Activated T-helper 1 cell treated with anti-CD3 and anti-CD28 coated beads, Interleukin-12 subunit alpha, Interleukin-12 subunit beta, Interleukin-2, Interleukin-4 antibody, amounts not matched to agents 30 ng/mL and 10 ng/mL and 1 ng/mL, durations not matched to agents 14 hours and 24 hours and 36 hours (primary cell): ENCODE measurements at places on chromosomes 3 and 15.

DNA sequence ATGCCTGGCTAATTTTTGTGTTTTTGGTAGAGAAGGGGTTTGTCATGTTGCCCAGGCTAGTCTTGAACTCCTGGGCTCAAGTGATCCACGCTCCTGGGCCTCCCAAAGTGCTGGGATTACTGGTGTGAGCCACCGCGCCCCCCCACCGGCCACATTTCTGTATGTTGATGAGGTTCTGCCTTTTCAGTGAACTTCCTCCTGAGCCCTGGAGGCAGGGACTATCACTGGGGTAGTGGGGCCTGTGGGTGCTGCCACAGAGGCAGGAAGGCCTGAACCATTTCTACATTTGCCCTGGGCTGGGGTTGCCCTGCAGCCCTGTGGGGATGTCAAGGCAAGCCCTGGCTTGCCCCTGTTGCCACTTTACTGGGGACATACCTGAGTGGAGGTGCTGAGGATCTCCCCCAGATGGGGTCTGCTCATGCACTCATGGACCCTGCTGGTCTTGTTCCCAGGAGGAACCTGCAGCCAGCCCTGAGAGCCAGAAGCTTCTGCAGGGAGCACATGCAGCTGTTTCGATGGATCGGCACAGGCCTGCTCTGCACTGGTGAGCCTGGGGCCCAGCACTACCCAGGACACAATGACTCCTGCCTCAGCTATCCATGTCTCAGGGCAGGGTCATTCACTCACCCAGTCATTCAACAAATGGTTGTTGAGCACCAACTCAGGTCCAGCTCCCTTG is 5.7 kb downstream of the SLC28A1 start:
- DNase-seq: no peak

DNA sequence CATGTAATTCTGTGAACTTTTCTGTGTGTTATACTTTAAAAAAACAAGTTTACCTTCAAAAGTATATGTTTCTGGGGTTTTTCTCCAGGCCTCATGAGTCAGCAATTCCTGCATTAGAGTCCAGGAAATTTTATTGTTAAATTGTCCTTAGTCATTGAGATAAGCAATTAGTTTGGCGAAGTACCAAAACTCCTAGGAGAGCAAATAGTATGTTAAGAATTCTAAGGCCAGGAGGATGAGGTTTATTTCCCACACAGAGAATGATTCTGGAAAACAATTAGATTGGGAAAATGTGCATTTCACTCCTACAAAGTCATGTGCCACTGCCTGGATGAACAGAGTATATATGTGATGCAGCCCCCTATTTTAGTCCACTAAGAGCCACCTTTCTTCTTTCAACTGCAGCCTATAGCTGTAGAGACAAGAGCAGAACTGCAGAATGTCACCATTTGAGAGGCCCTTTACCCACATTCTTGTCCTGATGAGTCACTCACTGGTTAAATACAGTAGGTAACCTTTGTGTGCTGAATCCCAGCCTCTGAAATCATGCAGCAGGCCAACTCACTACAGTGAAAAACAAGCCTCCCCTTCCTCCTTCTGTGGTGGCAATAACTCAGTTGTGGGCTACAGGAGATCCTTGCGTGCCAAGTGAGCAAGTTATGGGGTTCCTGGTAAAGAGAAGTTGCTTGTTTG is 452.8 kb upstream of the THBS1 start:
- DNase-seq: peak; percentile 2

GRCh38 chr3:79339846-79340245 is 428.0 kb downstream of the ROBO1 start:
- DNase-seq: no peak

GRCh38 chr15:91336687-91337086 is 236.6 kb downstream of the SV2B start:
- DNase-seq: no peak

DNA sequence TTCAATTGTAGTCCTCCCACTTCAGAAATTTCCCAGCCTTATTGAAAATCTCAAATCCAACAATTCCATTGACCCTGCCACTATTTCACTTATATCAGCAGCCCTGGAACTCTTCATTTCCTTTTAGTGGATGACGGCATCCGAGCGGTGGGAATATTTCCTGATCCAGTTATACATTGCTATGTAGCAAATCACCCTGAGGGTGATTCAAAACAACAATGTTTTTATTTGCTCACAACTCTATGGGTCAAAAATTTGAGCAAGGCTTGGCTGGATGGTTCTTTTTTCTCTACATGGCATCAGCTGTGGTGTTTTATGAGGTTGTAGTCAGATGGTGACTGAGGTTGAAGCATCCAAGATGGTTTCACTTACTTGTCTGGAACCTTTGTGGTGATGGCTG is 70.5 kb downstream of the CHST2 start:
- no peak for DNase-seq

GRCh38 chr15:99542828-99543227 is 23.0 kb upstream of the MEF2A start:
- DNase-seq: no peak

- DNase-seq: no peak
Measured at GRCh38 chr3:64501298-64501906, 186.4 kb downstream of the ADAMTS9 start.

- no peak for DNase-seq
Measured at GRCh38 chr3:171286580-171287249, 173.5 kb downstream of the TNIK start.

DNA sequence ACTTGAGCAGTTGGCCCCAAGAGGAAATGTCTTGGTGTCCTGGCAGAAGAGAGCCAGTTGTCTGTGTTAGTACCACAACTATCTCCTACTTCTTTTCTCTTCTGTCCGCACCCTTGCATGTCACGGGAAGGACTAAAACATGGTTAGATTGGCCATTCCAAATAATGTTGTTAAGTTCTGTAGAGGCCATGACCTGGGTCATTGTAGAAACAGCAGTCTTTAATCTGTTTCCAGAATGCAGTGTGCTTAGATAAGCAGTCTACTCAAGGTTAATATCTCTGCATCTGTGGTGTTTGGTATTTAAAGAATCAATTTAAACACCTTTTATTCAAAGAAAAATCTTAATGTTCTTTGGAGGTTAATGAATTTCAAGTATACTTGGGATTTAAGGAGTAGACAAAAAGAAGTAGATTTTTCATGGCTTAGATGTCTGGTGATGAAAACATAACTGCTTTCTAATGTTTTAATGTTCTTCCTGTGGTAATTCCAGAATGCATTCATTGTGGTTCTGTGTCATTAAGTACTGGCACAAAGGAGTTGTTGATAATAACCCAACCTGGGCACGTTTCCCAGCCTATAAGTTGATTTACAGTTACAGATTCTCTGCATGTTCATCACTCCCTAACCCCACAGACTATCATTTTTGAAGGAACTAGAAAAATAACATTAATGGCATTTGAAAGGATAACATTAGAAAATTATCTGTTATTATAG is 58.9 kb downstream of the TMEM108 start:
- no peak for DNase-seq

GRCh38 chr3:13549623-13550422 is 898 bp downstream of the FBLN2 start:
- no peak for DNase-seq

GRCh38 chr3:128667641-128668040 is 17.0 kb upstream of the RPN1 start:
- no peak for DNase-seq

- no peak for DNase-seq
Measured at GRCh38 chr3:72816862-72817355, 31.3 kb downstream of the SHQ1 start.

GRCh38 chr15:91911844-91912243 is 58.3 kb downstream of the SLCO3A1 start:
- DNase-seq: no peak

DNA sequence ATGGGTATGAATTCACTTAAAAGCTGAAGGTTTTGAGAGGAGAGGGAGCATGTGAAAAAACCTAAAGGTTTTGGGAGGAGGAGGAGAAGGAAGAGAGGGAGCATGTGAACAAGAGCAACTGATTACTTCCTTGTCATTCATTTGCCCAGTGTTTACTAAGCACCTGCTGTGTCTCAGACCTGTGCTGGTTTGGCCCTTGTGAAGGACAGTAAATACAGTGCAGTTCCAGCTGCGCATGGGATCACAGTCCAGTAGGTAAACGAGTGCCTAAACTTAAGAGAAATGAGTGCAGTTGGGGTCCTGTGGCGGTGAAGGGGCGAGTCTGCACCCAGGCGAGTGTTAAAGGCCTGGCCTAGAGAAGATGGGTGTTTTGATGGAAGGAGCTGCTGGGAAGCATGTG is 38.6 kb downstream of the IGF1R start:
- no peak for DNase-seq

- no peak for DNase-seq
Measured at GRCh38 chr3:67540198-67540894, 114.1 kb downstream of the SUCLG2 start.

- DNase-seq: no peak
Measured at GRCh38 chr15:31256378-31257265, 70.0 kb upstream of the KLF13 start.

DNA sequence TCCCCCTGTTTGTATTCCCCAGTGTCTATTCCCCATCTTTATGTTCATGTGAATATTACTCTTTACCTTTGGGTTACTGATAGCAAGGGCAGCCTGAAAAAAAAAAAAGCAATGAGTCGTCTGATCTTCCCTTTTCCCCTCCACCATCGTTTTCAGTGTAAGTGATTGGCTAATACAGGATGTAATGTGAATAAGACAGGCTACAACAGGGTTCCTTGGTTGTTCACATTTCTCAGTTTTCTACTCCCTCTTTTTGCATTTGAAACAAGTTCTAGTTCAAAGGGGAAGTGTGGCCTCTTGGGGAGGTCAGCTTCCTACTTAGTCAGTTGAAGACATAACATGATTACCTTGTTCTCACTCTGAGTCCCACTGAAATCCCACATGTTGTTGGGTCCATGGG is 278.0 kb upstream of the TRIM42 start:
- no peak for DNase-seq

DNA sequence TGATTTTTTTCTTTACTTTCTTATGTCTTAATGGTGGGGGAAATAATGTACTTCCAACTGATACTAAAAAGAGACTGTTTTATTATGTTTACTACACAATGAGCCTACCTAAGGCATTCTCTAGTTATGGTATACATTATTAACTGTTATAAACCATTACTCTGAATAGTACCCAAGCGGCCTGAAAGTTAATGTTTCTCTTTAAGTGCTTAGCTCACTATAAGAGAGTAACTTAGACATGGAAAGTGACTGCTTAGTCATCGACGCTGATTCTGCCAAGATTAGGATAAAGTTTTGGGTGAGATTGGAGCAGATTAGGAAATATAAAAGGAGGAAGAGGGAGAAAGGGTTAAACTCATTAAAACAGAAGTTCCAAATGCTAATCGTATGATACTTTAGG is 365.0 kb downstream of the NLGN1 start:
- DNase-seq: no peak

DNA sequence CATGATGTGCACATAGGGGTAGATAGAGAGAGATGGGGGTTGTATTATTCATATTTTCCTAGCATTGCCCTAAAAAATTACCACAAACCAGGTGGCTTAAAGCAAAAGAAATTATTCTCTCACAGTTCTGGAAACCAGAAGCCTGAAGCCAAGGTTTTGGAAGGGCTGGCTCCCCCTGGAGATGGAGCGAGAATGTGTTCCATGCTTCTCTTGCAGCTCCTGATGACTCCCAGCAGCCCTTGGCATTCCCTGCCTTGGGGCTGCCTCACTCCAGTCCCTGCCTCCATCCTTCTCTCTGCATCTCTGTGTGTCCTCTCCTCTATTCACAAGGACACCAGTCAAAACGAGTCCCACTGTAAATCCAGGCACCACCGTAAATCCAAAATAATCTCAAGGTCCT is 91.5 kb upstream of the FAM174B start:
- DNase-seq: no peak

- DNase-seq: no peak
Measured at GRCh38 chr3:142645236-142645793, 49.1 kb downstream of the PLS1 start.

- DNase-seq: no peak
Measured at GRCh38 chr3:31157893-31158620, 263.6 kb upstream of the GADL1 start.

DNA sequence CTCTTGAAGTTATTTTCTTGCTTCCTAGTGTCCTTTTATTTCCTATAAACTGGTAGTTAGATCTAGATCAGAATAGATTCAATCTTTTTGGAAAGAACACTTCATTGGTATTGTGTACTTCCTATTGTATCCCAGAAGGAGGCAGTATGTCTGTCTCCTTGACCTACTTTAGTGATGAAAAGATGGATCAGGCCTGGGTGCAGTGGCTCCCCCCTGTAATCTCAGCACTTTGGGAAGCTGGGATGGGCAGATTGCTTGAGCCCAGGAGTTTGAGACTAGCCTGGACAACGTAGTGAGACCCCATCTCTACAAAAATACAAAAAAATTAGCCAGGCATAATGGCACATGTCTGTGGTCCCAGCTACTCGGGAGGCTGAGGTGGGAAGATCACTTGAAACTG is 12.0 kb downstream of the BSN start:
- no peak for DNase-seq

DNA sequence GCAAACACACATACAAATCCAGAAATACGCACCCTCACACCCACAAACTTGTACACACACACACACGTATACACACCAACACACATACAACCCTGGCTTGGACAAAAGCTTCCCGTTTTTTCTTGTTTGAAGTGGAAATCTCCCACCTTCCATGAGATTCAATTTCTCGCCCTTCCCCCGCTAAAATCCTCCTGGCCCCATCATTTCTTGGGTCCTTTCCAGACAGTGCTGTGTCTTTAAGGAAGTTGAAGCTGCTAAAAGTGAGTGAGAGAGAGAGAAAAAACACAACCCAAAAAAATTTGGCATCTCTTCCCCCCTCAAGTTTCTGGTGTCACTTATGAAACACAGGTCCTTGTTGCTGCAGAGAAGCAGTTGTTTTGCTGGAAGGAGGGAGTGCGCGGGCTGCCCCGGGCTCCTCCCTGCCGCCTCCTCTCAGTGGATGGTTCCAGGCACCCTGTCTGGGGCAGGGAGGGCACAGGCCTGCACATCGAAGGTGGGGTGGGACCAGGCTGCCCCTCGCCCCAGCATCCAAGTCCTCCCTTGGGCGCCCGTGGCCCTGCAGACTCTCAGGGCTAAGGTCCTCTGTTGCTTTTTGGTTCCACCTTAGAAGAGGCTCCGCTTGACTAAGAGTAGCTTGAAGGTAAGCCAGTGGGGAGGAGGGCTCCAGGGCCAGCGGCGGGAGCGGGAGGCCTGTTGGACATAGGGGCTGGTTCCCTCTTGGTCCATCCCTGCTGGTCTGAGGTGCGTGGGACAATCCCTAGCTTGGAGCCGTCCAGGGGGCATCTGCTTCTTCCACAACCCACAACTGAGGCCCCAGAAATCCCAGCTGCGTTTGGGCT is at the start of gene ISLR:
Gene ISLR, plus strand, starts transcription at position 331 of the 839 bp plus-strand sequence. CDS start 1,149 bp downstream, outside the sequence.
- DNase-seq: no peak

DNA sequence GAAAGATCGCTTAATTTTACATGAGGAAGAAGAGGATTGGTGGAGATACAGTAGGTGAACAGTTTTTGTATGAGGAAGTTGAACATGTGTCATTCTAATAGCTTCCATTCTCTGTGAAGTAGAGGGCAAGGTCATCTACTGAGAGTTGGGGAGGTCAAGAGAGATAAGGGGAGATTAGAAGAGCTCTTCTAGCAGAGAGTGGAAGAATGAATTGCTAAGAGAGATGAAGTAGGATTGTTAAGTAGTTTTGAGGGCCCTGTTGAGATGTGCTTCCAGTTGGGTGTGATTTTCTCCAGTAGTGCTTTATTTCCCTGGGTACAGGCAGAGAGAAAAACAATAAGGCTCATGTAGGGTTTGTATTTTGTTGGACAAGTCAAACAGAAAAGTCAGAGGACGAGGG is 5.2 kb downstream of the OPA1 start:
- no peak for DNase-seq

GRCh38 chr3:129184396-129184657 is 631 bp upstream of the CNBP start:
- DNase-seq: peak; percentile 19
